ENCODE measurements at places on chromosomes 2 and 18.
A peak's percentile ranks its signal among the peaks of the same experiment; 100 is the strongest.

DNA sequence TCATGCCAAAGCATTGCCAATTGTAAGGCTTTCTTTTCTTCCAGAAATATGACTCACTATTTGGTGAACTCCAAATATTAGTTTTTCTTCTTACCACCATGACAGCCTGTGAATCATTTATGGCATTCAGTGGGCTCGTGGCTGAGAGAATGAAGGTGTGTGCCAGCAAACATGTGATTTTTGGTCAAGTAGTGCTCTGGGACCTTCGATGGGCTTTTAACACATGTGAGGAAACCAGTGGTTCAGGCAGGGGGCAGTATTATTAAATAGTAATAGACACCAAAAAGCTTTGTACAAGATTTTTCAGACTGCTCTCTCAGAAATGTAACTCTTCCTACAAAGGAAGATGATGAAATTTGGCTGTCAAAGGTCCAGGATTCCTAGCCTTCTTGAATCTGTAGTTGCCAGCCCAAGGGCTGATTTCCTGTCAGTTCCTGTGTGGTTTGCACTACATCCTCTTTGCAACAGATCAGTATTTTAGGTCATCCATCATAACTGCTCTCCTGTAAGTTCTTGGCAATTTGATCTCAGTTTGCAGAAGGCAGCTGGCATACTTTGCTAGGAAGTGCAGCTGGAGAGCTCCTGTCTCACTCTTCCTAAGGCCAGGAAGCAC is 64.3 kb downstream of the BABAM2 start:
- DNase-seq: peak; percentile 42

DNA sequence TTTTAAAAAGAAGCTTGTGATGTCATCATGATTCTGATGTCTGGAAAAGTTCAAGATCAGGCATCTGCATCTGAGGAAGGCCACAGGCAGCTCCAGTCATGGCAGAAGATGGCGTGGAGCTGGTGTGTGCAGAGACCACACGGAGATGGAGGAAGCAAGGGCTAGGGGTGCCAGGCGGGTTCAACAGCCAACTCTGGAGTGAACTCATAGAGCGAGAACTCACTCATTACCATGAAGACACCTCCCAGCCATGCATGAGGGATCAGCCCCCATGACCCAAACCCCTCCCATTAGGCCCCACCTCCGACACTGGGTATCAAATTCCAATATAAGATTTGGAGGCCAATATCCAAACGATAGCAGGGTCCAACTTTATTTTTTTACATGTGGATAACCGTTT is 61.6 kb downstream of the KCNG2 start:
- DNase-seq: no peak

GRCh38 chr2:236818281-236819045 is 248.8 kb downstream of the ACKR3 start:
- DNase-seq: no peak

GRCh38 chr2:136248907-136249306 is 131.0 kb upstream of the CXCR4 start:
- no peak for DNase-seq

DNA sequence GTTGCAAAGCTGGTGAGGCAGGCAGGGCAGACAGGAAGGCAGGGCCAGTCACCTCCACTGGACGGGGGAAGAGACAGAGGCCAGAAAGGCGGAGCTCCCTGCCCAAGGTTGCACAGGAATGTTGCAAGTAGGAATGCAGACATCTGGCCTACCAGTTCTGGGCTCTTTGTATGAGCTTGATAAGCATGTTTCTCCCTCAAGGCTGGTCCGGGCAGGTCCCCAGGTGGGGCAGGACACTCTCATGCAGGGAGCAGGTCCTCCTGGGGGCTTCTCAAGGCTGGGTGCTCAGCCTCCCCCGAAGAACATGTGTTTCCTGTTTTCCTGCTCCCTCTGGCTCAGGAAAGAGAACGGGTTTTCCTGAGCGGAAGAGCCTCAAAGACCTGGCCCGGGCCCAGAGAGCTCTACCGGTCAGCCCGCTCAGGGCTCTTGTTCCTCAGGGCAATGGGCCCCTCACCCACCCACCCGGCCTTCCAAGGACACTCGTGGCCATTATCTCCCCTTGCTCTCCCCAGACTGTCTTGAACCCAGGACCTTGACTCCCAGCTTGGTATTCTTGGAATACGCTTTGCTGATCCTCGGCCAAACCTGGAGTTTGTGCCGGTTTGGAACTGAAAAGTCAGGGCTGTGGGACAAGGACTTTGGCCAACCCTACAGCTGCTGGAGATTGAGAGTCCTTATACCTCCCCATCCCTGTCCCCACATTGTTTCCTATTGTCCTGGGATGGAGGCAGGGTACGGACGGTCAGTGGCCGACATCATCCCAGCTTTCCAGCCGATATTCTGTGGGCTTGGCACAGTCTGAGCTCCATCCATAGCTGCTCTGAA is 87.7 kb upstream of the HAAO start:
- no peak for DNase-seq

GRCh38 chr18:12867441-12868123 is 16.5 kb downstream of the PTPN2 start:
- no peak for DNase-seq

- no peak for DNase-seq
Observed at GRCh38 chr2:16862471-16862870, 196.8 kb upstream of the CYRIA start.

- DNase-seq: no peak
Observed at GRCh38 chr2:215880970-215881369, 132.4 kb downstream of the MREG start.

All from stimulated activated CD4-positive, alpha-beta T cell treated with anti-CD3 and anti-CD28 coated beads, Interleukin-2, amount 100 ng/mL, for 24 hours (primary cell).